Activated gamma-delta T cell treated with Interleukin-2 at 50 U/mL for 16 hours (primary cell): ENCODE measurements at places on chromosomes 1 and 21.

DNA sequence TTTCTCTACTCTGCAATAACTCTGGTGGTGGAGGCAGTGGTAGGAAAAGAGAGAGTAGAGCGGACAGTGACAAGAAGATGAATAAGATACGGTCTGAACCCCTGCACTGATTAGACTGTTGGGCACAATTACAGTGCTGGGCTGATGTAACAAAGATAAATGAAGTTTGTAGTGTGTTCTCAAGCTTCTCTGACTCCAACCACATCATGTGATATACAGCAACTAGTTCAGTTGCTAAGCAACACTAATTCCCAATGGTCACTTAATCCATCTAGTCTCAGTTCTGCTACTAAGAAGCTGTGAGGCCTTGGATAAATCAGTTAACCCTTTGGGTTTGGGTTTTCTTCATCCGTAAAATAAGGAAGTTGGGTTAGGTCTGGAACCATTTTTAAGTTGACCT, 17.3 kb downstream of the DDR2 start:
- no peak for DNase-seq

- no peak for DNase-seq
These were observed 372.1 kb upstream of the VAMP3 start for GRCh38 chr1:7398982-7399381.

GRCh38 chr21:39314143-39315027, 953 bp upstream of the BRWD1 start:
- peak; percentile 41 for DNase-seq

- no peak for DNase-seq
These were observed 34.2 kb upstream of the TMEM125 start for GRCh38 chr1:43235451-43236121.

- DNase-seq: no peak
These were observed 13.3 kb downstream of the H6PD start for GRCh38 chr1:9247894-9248293.

DNA sequence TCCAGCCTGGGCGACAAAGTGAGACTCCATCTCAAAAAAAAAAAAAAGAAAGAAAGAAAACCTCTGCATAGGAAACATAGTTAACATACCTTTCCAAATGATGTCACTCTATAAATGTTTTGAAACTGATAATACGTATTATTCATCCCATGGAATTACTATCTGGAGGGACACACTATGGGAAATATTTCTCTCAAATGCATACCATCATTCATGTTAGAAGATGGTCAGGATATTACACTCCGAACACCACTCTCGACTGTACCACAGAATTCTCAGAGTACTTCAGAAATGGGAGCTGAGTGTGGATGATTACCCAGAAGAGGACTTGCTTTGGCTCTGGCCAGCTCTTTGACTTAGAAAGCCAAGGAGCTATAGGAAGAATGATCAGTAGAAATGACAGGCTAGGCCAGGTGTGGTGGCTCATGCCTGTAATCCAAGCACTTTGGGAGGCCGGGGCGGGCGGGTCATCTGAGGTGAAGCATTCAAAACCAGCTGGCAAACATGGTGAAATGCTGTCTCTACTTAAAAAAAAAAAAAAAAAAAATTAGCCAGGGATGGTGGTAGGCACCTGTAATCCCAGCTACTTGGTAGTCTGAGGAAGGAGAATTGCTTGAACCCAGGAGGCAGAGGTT, 5.2 kb upstream of the LIN28A start:
- DNase-seq: no peak

GRCh38 chr1:200668514-200669313, 993 bp downstream of the DDX59 start:
- DNase-seq: no peak

GRCh38 chr21:28761674-28762356, 230.9 kb downstream of the LTN1 start:
- no peak for DNase-seq

- no peak for DNase-seq
These were observed 29.4 kb upstream of the POU3F1 start for GRCh38 chr1:38076038-38076437.

GRCh38 chr1:26861889-26862378, 1.0 kb upstream of the SFN start:
- DNase-seq: no peak

- DNase-seq: no peak
These were observed 15.2 kb downstream of the PRXL2B start for GRCh38 chr1:2601721-2602303.

GRCh38 chr1:87130438-87130837, 198.2 kb upstream of the LMO4 start:
- no peak for DNase-seq

DNA sequence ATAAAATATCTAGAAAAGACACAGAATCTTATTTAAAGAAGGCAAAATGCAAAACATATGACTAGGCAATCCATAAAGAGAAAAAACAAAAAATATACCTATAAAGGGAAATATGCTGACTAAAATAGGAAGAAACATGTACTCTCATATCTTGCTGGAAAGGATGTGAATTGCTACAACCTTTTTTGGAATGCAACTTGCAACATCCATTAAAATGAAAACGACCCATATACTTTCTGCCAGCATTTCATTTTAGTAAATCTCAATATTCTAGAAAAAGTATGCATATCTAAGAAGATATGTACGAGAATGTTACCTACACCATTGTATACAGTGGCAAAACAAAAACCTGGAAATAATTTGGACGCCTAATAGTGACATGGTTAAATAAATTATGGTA, 56.6 kb downstream of the EDEM3 start:
- no peak for DNase-seq

GRCh38 chr1:236332092-236332758, 50.5 kb upstream of the ERO1B start:
- DNase-seq: no peak

- DNase-seq: no peak
These were observed 42.1 kb upstream of the MPZL1 start for GRCh38 chr1:167679714-167680113.

DNA sequence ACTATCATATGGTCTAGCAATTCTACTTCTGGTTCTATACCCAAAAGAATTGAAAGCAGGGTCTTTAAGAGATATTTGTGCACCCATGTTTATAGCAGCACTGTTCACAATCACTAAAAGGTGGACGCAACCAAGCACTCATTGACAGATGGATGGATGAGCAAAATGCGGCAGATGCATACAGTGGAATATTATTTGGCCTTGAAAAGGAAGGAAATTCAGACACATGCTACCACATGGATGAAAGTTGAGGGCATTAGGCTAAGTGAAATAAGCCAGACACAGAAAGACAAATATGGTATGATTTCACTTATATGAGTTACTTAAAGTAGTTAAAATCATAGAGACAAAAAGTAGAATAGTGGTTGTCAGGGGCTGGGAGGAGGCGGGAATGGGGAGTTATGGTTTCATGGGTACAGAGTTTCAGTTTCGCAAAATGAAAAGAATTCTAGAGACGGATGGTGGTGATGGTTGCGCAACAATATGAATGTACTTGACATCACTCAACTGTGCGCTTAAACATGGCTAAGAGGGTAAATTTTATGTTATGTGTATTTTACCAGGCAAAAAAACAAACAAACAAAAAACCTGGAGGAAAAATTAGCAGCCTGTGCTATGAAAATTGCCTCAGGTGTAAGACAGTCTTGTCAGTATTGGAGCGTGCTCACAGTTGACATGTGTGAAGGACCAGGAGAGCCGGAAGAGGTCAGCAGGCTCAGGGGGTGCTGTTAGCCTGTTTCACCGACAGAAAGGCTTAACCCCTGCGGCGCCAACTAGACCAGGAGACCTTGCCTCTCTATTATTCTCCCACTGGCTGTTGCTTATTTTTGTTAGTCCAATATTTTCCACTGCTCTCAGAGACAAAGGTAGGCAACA, 26.5 kb downstream of the CD247 start:
- DNase-seq: no peak
